Astrocyte of the cerebellum (primary cell): ENCODE measurements at places on chromosomes 4 and X.

DNA sequence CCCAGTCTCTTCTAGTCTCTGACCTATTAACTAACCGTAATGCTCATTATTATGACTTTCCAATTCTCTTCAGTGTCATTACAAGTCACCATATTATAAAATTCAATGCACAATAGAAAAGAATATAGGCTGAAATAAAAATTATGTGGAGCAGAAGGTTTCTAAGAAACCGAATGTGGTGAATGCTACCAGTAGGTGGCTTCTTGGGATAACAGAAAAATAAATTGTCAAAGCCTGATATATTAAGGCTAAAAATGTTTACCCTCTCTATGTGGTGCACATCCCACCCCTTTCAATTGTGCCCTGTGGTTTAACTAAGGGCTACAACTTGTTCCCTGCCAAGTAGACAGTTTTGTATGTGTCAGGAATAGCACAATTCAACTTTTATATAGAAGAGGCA lies 624.6 kb upstream of the TECRL start:
- DNase-seq, result peak; percentile 22

GRCh38 chr4:74319470-74319869 lies 11.2 kb downstream of the EPGN start:
- DNase-seq, result no peak

DNA sequence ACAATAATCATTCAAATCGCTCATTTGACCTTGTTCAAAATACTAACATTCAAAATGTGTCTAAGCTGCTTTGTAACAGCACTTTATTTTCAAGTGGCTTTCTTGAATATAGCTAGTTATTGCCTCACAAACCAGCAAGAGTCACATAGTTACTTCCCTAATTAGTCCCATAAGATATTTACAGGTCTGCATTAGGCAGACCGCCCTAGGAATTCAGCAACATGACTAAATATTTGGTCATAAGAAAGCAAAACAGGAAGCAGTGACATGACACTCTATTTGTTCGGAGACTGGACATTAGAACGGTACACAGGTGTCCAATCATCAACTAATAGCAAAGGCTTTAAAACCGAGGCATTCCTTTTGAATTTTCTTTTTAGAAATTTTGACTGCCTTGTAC lies 262.0 kb downstream of the COL25A1 start:
- DNase-seq, result no peak

DNA sequence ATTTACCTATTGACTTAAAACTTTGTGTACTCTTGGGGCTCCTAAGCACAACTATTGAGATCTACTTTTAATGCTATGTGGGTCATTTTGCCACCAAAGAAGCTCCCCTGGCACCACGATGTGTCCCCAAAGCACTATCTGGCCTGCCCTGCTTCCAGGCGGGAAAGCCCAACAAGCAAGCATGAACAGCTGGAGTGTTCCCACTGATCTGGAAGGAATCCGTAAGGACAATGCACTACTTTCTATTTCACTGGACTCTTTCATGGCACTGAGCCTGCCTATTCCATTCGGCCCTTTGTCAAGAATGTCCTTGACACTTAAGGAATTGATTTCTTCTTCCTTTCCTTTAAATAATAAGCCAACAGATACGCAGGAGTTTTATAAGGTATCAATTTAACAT lies 38.8 kb downstream of the GRIA3 start:
- DNase-seq, result no peak

DNA sequence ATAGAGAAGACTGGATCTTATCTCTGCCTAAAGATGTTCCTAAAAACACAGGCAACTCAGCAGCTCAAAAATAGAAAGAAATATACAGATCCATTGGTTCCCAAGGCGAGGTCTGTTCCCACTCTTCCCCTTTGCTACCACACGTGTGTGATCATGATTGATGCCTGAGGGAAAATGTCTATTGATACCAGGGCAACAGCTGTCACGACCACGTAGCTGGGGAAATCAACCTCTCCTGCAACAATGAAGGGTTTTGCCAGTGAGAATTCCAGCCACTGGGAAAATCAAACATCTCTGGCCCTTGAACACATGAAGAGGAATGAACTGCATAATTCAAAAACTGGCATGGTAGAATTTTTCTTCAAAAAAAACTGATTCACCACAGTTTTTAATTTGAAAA lies 131.0 kb upstream of the MAP3K15 start:
- DNase-seq, result no peak

- no peak for DNase-seq
Observed at GRCh38 chr4:127498366-127498765, 134.4 kb upstream of the INTU start.
